ENCODE measurements at places on chromosomes 13 and 19. TPM values are rescaled to one million over a fixed set of nuclear protein-coding genes. Genes with fewer than 3 reads are reported as not detected.

The IL11 gene
- total RNA-seq = 4.0 TPM

The TEKTIP1 gene
- 10.7 TPM for total RNA-seq

The PSG2 gene
- total RNA-seq = not detected

The SBK2 gene
- not detected for total RNA-seq

The APC2 gene
- 0.02 TPM for total RNA-seq

The SIGLEC10 gene
- total RNA-seq = 1.4 TPM

The ELL gene
- 32.3 TPM for total RNA-seq

The ZNF667 gene
- total RNA-seq = 1.5 TPM
